Right ventricle myocardium inferior (tissue), 1 donor: ENCODE measurements at places on chromosomes 4 and X. TPM values are rescaled to one million over a fixed set of nuclear protein-coding genes. Genes with fewer than 3 reads are reported as not detected.

GRCh38 chr4:156778606-156779005 lies 193.0 kb downstream of the PDGFC start:
- no peak for DNase-seq

GRCh38 chr4:153421941-153422340 lies 44.2 kb upstream of the TMEM131L start:
- no peak for DNase-seq

DNA sequence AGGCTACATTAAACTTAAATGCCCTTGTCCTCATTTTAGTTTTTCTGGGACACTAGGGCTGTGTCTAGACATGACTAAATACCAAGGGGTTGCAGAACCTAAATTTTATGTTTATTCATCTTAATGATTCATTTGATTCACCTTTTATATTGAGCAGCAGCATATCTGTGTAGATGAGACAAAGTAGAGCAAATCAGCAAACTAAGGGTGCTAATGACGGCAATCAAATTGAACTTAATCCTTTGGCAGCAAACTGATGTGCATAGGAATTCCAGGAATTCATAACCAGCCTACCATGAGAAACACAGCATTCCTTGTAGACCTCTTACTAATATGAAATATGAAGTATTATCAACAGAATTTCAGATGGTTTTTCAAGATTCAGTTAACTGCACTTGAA lies 25.1 kb downstream of the EPHA5 start:
- DNase-seq, result no peak

GRCh38 chr4:113758372-113758771 lies 3.2 kb downstream of the CAMK2D start:
- DNase-seq, result no peak

Gene CNGA1
- total RNA-seq, result not detected
